ENCODE measurements at places on chromosomes 3 and 15.

- no peak for DNase-seq
These were observed 10.9 kb upstream of the LYSMD4 start for GRCh38 chr15:99744142-99744541.

- no peak for DNase-seq
These were observed 846 bp upstream of the POLG start for GRCh38 chr15:89335298-89336041.

DNA sequence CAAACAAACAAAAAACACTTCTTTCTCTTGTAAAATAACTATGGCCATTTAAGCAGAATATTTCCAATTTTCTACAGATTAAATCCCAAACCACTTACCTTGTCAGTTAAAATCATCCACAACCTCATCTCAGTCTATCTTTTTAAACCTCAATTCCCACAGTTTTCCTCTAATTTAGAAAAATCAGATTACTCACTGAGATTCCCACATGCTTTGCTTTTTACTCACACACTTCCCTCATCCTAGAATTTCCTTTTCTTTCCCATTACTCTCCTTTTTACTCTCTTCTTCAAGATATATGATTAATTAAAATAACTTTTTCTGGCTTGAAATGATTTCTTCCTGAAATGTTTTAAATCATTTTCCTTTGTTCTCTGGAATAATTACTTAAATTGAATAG is 790.7 kb downstream of the ROBO1 start:
- DNase-seq = no peak

GRCh38 chr15:35751413-35752133 is 205.6 kb upstream of the DPH6 start:
- peak; percentile 78 for DNase-seq

DNA sequence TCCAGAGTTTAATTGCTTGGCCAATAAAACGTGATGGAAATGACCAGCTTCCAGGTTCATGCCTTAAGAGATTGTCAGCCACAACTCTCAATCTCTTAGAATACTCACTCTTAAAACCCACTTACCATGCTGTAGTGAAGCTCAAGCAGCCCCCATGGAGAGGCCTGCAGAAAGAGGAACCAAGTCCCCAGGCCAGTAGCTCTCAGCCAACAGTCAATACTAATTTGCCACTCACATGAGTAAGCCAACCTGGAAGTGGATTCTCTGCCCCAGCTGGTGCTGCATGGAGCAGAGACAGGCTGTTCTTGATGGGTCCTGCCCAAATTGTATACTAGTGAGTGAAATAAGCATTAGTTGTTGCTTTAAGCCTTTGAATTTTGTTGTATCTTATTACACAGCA is 155.9 kb downstream of the OXSM start:
- DNase-seq = no peak

DNA sequence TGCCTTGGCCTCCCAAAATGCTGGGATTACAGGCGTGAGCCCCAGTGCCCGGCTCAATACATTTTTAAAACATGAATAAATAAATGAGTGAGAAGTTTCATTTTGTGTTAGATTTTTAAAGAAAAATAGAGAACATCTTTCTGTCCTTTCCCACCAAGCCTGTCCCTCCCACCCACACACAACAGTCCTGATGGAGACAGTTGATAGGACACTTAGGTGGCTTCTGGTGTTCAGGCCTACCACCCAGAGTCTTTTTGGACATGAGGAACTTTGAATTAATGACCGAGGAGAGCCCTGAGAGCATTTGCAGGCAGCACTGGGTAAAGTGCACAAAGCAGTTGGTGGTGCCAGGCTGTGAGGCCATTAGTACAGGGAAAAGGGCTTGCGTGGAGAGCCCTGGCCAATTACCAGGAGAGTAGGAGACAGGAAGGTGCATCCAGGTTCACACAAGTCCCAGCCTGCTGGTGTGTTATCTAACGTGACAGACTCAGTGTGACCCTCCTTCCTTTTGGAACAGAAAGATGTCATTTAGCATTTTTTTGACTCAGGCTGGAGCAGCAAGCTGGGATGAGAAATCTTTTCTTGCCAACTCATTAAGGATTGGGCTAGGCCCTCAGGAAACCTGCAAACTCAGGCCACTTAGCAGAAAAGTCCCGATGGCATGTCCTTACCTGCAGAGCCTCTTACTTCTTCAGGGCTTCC is 103.6 kb downstream of the PDCD6IP start:
- no peak for DNase-seq

DNA sequence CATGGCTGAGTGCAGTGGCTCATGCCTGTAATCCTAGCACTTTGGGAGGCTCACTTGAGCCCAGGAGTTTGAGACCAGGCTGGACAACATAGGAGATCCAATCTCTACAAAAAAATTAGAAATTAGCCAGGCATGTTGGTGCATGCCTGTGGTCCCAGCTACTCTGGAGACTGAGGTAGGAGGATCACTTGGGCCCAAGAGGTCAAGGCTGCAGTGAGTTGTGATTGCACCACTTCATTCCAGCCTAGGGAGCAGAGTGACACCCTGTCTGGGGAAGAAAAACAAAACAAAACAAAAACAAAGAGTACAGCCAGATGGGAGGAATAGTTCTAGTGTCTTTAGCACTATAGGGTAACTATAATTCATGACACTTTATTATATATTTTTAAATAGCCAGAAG is 26.2 kb upstream of the COMMD4 start:
- peak; percentile 66 for DNase-seq

GRCh38 chr15:61115679-61116078 is 113.4 kb downstream of the RORA start:
- DNase-seq = peak; percentile 15

DNA sequence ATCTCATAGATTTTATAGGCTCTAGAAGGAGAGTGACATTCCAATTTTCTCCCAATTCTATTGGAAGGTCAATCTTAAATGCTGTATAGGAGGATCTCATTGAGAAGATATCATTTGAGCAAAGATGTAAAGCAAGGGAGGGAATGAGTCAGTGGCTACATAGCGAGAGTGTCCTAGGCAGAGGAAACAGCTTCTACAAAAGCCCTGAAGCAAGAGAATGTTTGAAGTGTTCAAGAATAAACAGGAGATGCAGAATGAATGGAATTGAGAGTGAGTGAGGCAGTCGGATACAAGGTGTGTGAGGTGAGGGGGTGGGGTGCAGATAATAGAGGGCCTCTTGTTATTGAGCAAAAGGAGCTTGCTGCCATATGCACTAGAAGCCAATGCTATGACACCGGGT is 545.9 kb downstream of the IGSF11 start:
- no peak for DNase-seq

GRCh38 chr3:155673421-155673820 is 71.5 kb downstream of the PLCH1 start:
- DNase-seq = no peak

DNA sequence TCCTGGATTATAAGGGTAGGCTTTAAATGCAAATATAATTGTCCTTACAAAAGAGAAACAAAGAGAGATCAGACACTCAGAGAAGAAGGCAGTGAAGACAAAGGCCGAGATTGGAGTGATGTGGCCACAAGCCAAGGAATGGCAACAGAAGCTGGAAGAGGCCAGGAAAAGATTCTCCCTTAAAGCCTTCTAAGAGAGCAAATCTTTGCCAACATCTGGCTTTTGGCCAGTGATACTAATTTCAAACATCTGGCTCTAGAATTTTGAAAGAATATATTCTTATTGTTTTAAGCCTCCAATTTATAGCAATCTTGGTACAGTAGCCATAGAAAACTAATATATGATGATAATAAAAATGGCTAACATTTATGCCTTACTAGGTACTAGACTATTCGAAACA is 615.8 kb upstream of the ZNF385D start:
- DNase-seq = no peak

- DNase-seq = peak; percentile 95
These were observed 25.6 kb upstream of the KBTBD12 start for GRCh38 chr3:127889461-127889863.

DNA sequence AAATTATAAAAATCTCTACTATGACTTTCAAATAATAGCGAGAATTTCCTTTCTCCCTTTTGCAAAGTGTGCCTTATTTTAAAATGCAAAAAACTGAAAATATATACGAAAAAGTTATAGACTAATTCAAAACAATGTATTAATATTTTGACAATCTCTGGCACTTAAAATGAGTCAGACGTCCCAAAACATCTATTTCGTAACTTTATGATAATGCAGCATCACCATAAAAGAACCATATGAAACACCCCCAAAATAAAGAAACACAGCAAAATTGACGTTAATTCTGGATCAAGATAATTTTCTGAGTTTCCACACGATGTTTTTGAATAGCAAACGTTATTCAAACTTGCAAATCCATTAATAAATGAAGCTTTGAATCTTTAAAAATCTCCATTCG is 1.0 kb downstream of the COPS2 start:
- peak; percentile 37 for DNase-seq

- no peak for DNase-seq
These were observed 804.2 kb upstream of the NECTIN3 start for GRCh38 chr3:110267304-110267845.

DNA sequence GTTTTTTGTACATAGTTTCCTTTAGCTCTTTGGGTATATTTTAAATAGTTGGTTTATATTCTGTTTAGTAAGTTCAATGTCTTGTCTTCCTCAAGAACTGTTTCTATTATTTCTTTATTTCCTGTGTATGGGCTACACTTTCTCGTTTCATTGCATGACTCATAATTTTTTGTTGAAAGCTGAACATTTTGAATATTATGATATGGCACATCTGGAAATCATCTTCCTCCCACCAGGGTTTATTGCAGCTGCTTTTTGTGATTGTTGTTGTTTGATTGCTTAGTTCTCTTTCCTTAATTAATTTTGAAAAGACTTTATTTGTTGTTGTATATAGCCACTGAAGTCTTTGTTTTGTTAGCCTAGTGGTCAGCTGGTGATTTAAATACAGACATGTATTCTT is 43.8 kb downstream of the LSM3 start:
- no peak for DNase-seq

GRCh38 chr3:110646496-110646895 is 425.1 kb upstream of the NECTIN3 start:
- DNase-seq = peak; percentile 77

DNA sequence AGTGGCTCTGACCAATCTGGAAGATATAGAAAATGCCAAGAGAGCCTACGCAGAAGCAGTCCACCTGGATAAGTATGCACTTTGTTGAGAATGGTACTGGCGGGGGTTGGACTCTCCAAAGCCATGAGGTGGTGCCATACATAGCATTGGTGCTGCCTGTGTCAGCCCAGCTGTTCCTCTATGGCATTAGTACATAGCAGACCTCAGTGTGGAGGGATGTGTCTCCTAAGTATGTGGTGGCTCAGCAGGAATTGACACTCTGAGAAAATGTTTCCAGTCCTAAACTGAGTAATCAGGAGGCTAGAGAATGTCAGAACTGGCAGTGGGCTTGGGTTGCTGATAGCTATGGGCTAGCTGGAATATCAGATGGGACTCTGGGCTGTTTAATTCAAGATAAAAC is 48.4 kb downstream of the ADPGK start:
- no peak for DNase-seq

DNA sequence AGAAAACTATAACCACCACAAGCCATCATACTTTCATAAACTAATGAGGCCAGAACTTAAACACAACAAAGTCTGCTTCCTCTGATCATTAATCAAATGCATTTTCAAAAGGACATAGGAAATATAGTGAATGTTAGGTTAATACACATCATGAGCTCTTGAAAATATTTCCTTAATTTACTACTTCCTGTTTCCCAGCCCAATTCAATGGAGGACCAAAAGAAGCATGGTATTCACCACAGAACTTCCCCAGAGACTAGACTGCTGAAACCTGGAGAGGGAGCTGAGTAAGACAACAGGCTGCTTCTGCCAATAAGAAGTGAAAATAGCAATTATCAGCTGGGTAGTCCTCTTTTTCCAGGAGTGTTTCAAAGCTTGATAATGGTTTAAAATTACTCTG is 250.3 kb downstream of the ULK4 start:
- peak; percentile 41 for DNase-seq

DNA sequence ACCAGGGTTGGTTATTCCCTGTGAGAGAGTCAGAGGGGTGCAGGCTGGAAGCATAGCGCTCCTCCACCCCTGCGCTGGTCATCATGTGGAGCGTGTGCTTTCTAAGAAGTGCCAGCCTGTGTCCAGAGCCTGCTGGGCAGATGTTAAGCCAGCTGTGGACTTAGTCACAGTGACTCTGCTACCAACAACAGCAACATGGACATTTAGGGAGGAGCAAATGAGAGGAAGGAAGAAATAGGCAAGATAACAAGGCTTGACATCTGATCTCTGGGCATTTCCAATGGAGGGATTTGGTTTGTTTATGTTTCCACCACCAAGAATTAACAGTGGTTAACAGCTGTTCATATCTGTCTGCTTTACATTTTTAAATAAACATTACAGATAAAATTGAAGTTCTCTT is 36.4 kb upstream of the MYZAP start:
- peak; percentile 20 for DNase-seq

DNA sequence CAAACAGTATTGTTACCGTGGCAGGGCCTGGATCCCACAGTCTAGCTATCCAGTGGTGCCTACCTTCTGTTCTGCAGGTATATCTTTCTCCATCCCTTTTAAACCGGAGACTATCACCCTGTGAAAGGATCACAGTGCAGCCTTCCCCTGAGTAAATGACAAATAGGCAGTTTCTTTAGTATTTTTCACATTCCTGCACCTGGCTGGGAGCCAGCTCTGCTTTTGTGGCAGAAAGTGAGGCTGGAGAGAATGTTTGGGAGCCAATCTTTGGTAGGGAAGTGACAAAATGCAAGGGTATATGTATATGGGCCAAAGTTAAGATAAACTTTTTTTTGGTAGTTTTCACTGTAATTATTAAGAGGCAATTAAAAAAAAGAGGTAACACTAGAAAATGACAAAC is 54.8 kb downstream of the ARHGEF26 start:
- DNase-seq = no peak

DNA sequence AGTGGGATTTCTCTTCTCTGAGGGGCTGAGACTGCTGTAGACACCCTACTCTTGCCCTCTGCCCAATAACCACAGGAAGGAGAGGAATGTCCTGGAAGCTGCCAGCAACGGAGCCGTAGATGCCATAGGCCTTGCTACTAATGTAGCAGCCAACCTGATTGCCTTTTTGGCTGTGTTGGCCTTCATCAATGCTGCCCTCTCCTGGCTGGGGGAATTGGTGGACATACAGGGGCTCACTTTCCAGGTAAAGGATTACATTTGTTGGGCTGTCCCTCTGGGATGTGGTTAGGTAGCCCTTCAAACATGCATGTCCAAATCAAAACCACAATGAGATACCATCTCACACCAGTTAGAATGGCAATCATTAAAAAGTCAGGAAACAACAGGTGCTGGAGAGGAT is 16.1 kb downstream of the SLC28A2 start:
- DNase-seq = no peak

GRCh38 chr15:44435893-44436667 is 8.7 kb downstream of the CTDSPL2 start:
- DNase-seq = peak; percentile 30

DNA sequence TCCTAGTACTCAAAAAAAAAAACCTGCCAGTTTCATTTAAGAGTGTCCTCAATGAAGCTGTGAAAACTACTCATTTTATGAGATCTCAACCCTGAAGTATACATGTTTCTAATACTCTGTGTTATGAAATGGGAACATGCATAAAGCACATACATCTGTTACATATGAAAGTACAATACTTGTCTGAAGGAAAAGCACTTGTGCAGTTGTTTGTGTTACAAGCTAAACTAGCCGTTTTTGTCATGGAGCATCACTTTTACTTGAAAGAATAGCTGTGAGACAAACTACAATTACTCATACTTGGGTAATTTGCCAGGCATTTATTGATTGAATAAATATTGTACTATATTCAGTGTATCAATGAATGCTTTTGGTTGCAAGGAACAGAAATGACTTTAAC is 72.7 kb downstream of the TIPARP start:
- DNase-seq = no peak

All from iris pigment epithelial cell (primary cell).